ENCODE measurements at places on chromosomes 3 and 15.

- H3K27me3 ChIP-seq: no peaks in the 10 kb centered on the region
- no peak overlapping the region for H3K4me3 ChIP-seq
- no peak overlapping the region for H3K27ac ChIP-seq
- peaks cover 41% of the 10 kb centered on the region for H3K4me1 ChIP-seq
Measured at GRCh38 chr15:36907295-36907694, 193.1 kb downstream of the MEIS2 start.

DNA sequence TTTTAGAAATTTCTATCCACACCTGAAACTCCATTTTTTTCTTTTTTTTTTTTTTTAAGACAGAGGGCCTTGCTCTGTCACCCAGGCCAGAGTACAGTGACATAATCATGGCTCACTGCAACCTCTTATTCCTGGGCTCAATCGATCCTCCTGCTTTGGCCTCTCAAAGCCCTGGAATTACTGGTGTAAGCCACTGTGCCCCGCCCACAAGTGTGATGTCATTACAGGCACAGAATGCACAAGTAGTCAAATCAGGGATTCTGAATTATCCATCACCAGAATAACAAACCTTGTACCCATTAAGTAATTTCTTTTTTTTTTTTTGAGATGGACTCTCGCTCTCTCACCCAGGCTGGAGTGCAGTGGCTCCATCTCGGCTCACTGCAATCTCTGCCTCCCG lies 1.9 kb downstream of the UQCRC1 start:
- no peak overlapping the region for H3K27ac ChIP-seq
- DNase-seq: no peak
- no peak overlapping the region for H3K4me3 ChIP-seq
- H3K4me1 ChIP-seq: peaks cover 12% of the 10 kb centered on the region
- no peaks in the 10 kb centered on the region for H3K27me3 ChIP-seq

- H3K27me3 ChIP-seq: no peaks in the 10 kb centered on the region
- no peaks in the 10 kb centered on the region for H3K4me1 ChIP-seq
- H3K27ac ChIP-seq: no peak overlapping the region
- no peak overlapping the region for H3K4me3 ChIP-seq
Measured at GRCh38 chr3:27224197-27224596, 145.0 kb downstream of the NEK10 start.

- no peaks in the 10 kb centered on the region for H3K27me3 ChIP-seq
- no peaks in the 10 kb centered on the region for H3K36me3 ChIP-seq
- H3K27ac ChIP-seq: no peak overlapping the region
- no peak overlapping the region for H3K4me3 ChIP-seq
- H3K4me1 ChIP-seq: no peaks in the 10 kb centered on the region
Measured at GRCh38 chr15:96959501-96959900, 629.0 kb downstream of the NR2F2 start.

DNA sequence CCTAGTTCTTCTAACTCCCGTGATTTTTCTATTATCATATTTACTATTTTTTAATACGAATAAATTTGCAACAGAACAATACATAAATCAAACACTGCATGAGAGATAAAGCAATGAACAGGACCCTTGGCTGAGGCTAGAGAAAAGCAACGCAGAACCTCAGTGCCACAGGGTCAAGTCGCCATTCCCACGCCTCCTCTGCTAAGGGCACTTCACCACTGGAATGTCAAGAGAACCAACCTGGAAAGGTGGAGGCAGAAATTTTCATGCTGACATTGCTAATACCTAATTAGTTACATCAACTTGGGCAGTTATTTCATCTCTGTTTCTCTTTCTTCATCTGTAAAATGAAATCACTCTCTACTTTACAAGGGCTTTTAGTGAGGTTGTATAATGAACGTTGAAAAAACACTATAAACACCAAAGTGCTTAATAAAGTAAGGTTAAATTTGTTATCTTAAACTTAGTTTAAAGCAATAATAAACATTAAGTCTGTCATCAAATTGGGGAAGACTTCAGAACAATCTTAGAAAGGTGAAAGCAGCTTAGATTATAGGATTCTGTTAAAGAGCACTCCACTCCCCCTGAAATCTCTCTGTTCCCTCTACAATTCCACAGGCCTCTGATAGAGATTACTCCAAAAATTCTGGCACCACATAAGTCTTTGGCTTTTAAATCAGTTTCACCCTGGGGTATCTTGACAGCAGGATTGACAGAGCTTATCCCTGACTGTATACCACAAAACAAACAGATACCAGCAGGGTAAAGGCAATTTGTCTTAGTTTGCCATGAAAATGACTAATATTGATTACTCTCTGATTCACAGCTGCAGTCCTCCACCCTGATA lies 41.9 kb downstream of the PLCH1 start:
- no peak overlapping the region for H3K27ac ChIP-seq
- no peak overlapping the region for H3K4me3 ChIP-seq

- no peaks in the 10 kb centered on the region for H3K36me3 ChIP-seq
- H3K4me1 ChIP-seq: no peaks in the 10 kb centered on the region
- H3K4me3 ChIP-seq: no peak overlapping the region
- peak; percentile 62 for DNase-seq
Measured at GRCh38 chr15:48720646-48721045, 75.1 kb upstream of the FBN1 start.

GRCh38 chr3:40523781-40524180 lies 979 bp upstream of the ZNF621 start:
- no peaks in the 10 kb centered on the region for H3K27me3 ChIP-seq
- H3K4me3 ChIP-seq: no peak overlapping the region
- H3K36me3 ChIP-seq: no peaks in the 10 kb centered on the region

- H3K27ac ChIP-seq: no peak overlapping the region
- no peaks in the 10 kb centered on the region for H3K27me3 ChIP-seq
- H3K36me3 ChIP-seq: no peaks in the 10 kb centered on the region
- H3K4me3 ChIP-seq: no peak overlapping the region
- peak; percentile 74 for DNase-seq
- no peaks in the 10 kb centered on the region for H3K4me1 ChIP-seq
Measured at GRCh38 chr3:141000027-141000663, 51.0 kb upstream of the SPSB4 start.

DNA sequence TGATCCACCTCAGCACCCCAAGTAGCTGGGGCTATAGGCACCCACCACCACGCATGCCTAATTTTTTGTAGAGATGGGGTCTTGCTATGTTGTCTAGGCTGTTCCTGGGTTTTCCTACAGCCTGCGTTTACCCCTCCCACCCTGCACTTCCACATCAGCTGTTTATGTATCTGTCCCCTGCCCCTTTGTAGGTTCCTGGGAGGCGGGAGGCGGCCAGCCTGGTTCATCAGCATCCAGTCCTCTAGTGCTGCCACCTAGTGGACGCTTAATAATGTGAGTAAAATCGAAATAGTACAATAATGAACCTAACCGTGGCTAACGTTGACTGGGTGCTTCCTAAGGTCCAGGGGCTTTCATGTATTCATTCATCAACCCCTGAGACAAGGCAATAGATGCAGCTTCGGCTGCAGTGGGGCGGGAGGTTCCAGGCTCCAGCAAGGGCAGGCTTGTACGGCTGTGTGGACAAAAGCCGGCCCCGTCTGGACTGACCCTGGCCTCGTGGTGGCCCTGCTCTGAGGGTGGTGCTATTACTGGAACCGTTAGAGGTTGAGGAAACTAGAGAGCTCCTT lies 1.2 kb upstream of the LCTL start:
- DNase-seq: no peak
- no peak overlapping the region for H3K4me3 ChIP-seq
- no peaks in the 10 kb centered on the region for H3K27me3 ChIP-seq

DNA sequence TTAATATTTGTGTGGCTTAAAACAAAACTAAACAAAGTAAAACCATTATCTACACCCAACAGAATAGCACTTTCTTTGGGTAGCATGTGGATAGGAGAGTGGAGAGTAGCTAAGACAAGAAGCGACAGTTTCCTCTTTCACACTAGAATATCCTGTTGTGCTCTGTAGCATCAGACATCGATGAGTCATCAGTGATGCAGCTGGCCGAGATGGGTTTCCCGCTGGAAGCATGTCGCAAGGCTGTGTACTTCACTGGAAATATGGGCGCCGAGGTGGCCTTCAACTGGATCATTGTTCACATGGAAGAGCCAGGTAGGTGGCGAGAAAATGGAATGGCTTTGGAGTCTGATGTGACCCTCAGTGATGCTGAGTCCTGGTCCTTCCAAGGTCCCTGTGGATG lies 108.1 kb downstream of the USP13 start:
- no peak overlapping the region for H3K27ac ChIP-seq
- H3K4me3 ChIP-seq: no peak overlapping the region
- H3K27me3 ChIP-seq: no peaks in the 10 kb centered on the region
- H3K36me3 ChIP-seq: peaks cover 60% of the 10 kb centered on the region

DNA sequence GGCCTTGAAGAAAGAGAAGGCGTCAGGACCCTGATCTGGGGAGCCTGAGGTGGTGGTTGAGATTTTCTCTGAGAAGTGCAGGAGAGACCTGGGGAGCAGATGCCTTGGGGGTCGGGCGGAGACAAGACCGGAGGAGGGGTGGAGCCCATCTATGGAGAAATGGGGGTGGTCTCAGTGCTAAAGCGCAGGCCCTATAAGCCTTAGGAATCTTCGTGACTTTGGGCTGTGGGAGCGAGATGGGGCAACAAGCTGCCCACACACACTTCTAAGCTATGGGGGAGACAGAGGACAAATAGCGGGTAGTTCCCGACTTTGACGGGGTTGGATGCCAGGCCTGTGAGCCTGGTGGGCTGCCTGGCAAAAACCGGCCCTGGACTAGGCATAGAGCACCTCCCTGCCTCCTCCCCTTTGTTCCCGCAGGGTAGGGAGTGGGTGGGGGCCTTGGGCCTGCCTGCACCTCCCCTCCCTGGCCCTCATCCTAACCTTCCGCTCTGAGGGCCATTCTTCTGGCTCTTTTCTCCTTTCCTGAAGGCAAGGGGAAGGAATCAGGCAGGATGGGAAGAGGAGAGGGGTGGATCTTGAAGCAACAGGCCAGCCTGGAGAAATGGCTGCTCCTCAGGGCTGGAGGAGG lies 880 bp downstream of the NISCH start:
- no peaks in the 10 kb centered on the region for H3K27me3 ChIP-seq
- H3K4me1 ChIP-seq: peaks cover 26% of the 10 kb centered on the region
- peak; percentile 78 for DNase-seq

DNA sequence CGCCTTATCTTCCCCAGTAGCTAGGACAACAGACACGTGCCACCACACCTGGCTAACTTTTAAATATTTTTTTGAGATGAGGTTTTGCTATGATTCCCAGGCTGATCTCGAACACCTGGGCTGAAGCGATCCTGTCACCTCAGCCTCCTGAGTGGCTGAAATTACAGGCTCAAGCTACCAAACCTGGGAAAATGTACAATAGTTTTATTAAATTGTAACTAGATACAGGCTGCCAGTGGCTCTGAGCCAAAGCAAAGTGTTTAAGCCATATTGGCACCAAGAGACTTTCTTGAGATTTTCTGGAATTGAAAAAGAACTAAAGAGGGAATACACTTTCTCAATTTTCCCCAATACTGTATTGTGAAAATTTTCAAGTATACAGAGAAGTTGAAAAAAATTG lies 204.3 kb downstream of the SUCLG2 start:
- no peak for DNase-seq
- no peaks in the 10 kb centered on the region for H3K4me1 ChIP-seq
- H3K27ac ChIP-seq: no peak overlapping the region
- H3K4me3 ChIP-seq: no peak overlapping the region
- H3K36me3 ChIP-seq: no peaks in the 10 kb centered on the region

DNA sequence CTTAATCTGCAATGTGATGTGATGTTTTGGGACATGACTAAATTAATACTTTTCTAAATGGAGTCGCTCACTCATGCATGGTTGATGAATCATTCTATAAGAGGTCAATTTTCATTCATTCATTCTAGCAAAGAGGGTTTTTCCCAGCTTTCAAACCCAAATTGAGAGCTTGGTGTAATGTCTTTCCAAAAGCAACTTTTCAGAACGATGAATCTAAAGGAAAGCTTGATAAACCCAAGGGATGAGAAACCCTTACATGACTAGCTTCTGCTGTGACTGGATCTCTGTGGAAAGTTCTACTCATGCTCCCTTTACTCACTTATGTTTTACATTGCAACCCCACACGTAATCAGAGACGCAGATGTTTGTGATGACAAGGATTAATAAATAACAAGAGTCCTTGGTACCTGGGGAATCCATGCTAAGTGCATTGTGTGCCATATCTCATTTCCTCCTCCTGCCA lies 47.7 kb downstream of the PDZRN3 start:
- no peak for DNase-seq
- H3K27me3 ChIP-seq: no peaks in the 10 kb centered on the region
- H3K4me1 ChIP-seq: peaks cover 82% of the 10 kb centered on the region

DNA sequence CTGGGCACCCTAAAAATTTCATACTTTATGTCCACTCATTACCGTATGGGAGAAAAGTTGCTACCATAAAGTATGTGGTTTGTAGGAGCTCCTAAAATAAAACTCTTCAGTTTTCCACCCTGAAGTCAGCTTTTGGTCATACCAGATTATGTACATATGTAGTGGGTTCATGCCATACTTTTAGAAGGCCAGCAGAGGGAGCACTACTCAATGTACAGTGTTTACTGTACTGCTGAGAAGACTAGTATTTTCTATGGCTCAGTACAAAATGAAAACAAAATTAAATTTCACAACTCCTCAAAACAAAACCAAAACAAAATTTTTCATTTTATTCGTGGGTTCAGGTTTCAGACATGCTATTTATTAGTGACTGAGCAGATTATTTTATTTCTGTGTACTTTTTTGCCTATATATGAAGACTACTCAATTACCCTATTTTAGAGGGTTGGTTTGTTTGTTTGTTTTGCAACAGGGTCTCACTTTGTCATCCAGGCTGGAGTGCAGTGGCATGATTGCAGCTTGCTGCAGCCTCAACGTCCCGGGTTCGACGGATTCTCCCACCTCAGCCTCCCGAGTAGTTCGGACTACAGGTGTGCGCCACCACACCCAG lies 24.3 kb downstream of the NXPE3 start:
- no peak overlapping the region for H3K27ac ChIP-seq
- H3K27me3 ChIP-seq: no peaks in the 10 kb centered on the region
- H3K36me3 ChIP-seq: peaks cover 30% of the 10 kb centered on the region
- peak; percentile 67 for DNase-seq

GRCh38 chr3:149999421-149999820 lies 28.7 kb upstream of the PFN2 start:
- H3K27ac ChIP-seq: no peak overlapping the region
- no peak overlapping the region for H3K4me3 ChIP-seq
- no peaks in the 10 kb centered on the region for H3K27me3 ChIP-seq
- DNase-seq: no peak
- no peaks in the 10 kb centered on the region for H3K36me3 ChIP-seq

- no peaks in the 10 kb centered on the region for H3K27me3 ChIP-seq
- H3K36me3 ChIP-seq: peaks cover 13% of the 10 kb centered on the region
- H3K27ac ChIP-seq: no peak overlapping the region
- no peak overlapping the region for H3K4me3 ChIP-seq
- DNase-seq: no peak
Measured at GRCh38 chr3:132464066-132464465, 46.8 kb downstream of the DNAJC13 start.

- no peak overlapping the region for H3K27ac ChIP-seq
- H3K36me3 ChIP-seq: no peaks in the 10 kb centered on the region
- no peak for DNase-seq
- no peak overlapping the region for H3K4me3 ChIP-seq
- H3K27me3 ChIP-seq: no peaks in the 10 kb centered on the region
Measured at GRCh38 chr15:68399096-68400065, 32.6 kb downstream of the ITGA11 start.

Measured in sigmoid colon (tissue), 7 donors.